ENCODE measurements at places on chromosomes 16 and 17.

DNA sequence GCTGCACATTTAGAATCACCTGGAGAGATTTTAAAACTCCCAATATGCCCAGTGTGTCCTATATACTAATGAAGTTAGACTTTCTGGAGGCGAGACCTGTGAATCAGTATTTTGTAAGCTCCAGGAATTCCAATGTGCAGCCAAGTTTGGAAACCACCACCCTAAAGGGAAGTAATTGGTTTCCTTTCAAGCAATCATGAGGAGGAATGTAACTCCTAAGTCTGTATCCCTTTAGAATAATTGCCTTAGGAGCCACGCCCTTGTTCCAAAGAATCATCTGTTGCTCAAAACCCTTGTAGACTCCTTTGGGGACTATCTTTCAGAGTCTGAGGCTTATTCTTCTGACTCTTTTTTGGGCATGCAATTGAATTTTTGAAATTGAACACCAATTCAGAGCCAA, 84.4 kb downstream of the DNAH9 start:
- DNase-seq: no peak

DNA sequence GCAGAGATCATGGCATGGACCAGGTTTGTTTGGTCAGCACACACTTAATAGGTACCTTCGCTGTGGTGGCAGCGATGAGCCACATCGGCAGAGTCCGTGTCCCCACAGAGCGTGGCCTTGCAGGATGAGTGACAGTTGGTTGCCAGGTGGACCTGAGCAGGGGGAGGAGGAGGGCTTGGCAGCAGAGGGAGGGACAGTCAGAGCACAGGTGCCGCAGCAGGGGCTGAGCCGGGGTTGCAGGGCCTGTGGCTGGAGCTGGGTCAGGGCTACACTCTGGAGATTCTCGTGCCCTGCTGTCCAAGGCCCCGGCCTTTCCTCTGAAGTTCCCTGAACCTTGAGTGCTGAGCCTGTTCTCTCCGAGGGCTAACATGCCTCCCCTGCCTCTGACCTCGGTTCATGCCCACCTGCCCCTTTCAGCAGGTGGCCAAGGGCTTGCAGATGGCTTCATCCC, 24.8 kb downstream of the POLR3E start:
- no peak for DNase-seq

GRCh38 chr17:35086164-35086563, 22.7 kb upstream of the RFFL start:
- DNase-seq: no peak

DNA sequence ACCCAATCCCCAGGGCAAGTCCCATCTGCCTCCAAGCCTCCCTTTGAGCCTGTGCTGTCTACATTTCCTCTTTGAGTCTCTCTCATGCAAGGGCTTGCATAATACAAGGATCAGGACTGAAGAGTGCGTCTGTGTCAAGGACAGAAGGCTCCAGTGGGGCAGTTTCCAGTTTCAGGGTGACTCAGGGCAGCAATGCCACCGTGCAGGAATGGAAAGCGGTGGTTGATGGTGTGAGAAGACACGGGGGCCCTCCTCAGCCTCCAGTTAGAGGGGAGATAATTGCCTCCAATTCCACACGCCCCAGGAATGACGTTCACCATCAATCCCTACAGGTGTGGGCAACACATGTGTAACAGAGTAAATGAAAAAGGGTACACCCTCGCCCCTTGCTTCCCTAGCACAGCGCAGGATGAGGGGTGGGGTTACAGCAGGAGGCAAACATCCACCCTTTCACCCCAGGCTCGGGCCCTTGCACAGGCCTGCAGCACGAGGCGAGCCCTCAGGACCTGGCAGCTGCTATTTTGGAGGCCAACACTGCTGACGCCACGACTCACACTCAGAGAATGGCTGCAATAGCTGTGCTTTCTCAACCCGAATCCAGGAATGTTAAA, 24.8 kb upstream of the SLC25A19 start:
- DNase-seq: no peak

- no peak for DNase-seq
Observed at GRCh38 chr16:79334127-79334526, 266.4 kb downstream of the MAF start.

- no peak for DNase-seq
Observed at GRCh38 chr16:60741810-60742209, 1294.4 kb downstream of the CDH8 start.

DNA sequence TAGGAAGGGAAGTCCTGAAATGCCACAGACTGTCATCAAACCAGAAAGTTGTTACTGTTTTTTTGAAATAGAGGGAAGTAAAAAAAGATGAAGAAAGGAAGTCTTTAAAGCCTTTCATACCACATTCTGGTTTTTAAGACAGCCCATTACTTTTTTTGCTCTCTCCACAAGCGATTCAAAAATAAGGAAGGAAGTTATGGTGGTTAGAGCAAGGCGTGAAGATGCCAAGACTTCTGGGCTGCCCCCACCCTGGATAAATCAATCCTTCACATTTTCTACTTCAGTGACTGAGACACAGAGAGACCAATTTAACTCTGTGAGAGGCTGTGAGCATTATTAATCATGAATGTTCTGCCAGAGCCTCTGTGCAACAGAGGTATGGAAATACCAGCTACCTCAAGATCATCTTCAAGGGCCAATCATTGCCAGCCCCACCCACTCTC, 82.3 kb upstream of the BCAR1 start:
- no peak for DNase-seq

DNA sequence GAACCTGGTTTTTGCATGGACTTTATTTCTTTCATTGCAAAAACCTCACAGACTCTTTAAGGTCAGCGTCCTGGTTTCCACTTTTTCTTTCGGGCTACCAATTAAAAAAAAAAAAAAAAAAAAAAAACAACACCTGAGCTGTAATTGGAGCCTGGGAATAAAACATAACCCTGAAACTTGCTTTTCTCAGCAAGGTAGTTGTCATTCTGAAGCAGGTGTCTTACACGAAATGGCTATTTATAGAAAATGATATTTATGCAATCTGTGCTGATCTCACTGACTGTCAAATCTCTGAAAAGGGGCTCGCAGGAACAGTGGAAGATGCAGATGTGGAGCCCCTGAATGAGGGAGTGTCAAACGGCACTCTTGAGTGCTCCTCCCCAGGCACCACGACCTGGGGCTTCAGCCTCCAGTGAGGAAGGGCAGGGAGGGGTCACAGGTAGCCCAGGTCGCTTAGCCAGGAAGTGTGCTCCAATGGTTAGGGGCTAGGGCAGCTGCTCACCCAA, 10.4 kb upstream of the COTL1 start:
- no peak for DNase-seq

- DNase-seq: no peak
Observed at GRCh38 chr17:47299239-47299910, 24.4 kb upstream of the EFCAB13 start.

- no peak for DNase-seq
Observed at GRCh38 chr17:4533523-4534504, 21.4 kb downstream of the MYBBP1A start.

Measured in fibroblast of mammary gland (primary cell).